Metanephros (tissue), 2 donors: ENCODE measurements at places on chromosomes 2 and 18. TPM values are rescaled to one million over a fixed set of nuclear protein-coding genes. Genes with fewer than 3 reads are reported as not detected.

Gene CYP27A1
- 45.4 TPM for total RNA-seq

Gene CFAP221
- 15.8 TPM for total RNA-seq

Gene RTKN
- 55.7 TPM for total RNA-seq

Gene NOSTRIN
- 25.3 TPM for total RNA-seq

Gene FSIP2
- 2.6 TPM for total RNA-seq

Gene CFAP65
- 0.23 TPM for total RNA-seq

Gene ZFAND2B
- 27.9 TPM for total RNA-seq

Gene CD28
- total RNA-seq, result 2.7 TPM

Gene HRH4
- total RNA-seq, result 0.23 TPM

Gene CDH19
- total RNA-seq, result 0.47 TPM

Gene EPHA4
- 74.2 TPM for total RNA-seq

Gene HK2
- total RNA-seq, result 18.7 TPM

Gene ADAM23
- 3.9 TPM for total RNA-seq
